ENCODE measurements at places on chromosomes 2 and 18.

DNA sequence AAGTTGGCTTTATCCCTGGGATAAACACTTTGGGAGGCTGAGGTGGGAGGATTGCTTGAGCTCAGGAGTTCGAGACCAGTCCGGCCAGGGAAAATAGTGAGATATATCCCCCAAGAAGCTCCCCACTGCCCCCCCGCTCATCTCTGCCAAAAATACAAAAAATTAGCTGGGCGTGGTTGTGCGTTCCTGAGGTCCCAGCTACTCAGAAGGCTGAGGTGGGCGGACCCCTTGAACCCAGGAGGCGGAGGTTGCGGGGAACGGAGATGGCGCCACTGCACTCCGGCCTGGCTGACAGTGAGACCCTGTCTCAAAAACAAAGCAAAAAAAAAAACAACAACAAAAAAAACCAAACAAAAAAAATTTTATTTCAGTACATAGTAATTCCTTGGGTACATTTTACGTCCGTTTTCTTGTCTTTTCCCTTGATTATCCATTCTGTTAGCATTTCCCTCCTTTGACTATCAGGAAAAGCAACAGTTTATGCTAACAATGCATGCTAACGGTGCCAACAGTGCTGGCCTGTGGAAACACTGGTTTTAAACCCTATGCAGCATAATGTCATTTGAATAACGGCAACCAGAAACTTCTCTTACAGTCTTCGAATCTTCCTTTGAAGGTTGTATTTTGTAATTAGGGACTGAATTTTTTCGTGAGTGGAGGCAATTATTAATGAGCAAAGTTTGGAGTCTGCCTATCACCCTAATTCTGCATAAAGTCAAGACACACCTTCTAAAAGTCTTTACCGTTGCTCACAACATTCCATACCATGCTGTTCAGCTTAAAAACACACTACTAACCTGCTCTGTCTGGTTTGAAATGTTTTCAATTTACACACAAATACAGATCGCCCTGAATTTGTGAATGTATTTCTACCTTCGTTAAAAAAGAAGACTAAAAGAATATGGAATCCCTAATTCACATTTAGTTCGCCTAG lies 721 bp upstream of the MIB1 start:
- no peak for DNase-seq

DNA sequence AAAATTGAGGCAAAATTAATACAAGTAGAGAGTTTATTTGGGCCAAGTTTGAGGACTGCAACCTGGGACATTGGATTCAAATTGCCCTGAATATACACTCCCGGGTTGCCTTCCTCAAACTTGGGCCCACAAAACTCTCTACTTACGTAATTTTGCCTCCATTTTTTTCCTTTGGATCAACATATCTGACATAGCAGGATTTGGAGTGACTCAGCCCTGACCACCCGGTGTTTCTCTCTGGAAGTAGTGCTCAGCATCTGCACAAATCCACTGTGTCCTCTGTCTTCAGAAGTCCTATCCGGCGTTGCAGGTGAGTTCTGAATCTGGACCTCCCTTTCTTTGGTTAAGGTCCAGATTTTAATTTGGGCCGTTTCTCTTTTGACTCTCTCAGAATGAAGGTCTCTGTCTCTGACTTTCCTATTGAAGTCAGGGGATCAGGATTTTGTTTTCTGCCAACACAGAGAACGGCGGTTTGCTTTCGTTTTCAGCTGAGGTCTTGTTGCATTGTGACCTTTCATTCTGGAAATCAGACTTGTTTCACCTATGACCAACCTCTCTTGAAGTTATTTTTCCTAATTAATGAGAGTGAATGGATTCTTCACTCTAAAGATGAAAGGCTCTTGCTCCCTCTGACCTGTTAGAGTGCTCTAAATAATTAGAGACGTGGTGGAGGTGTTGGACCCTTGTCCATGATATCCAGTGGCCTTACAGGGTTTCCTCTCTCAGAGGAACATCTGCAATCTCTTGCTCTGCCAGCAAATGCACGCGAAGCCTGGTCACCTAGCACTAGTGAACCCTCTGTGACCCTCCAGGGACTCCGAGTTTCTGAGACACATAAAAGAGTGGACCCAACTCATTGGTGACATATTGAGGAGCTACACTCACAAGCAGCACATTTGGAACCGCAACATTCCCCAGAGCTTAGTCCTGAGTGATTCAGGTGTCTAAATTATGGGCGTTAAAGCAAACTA lies 13.6 kb downstream of the TCF23 start:
- DNase-seq = no peak

GRCh38 chr2:176140513-176141317 lies 10.6 kb upstream of the HOXD4 start:
- peak; percentile 91 for DNase-seq

GRCh38 chr2:152428800-152429582 lies 94.0 kb downstream of the FMNL2 start:
- DNase-seq = no peak

- DNase-seq = no peak
These were observed 67.0 kb downstream of the SOCS6 start for GRCh38 chr18:70355620-70356385.

GRCh38 chr18:58226429-58226828 lies 182.4 kb downstream of the NEDD4L start:
- DNase-seq = no peak

GRCh38 chr2:182592691-182593393 lies 123.2 kb upstream of the DNAJC10 start:
- DNase-seq = no peak

GRCh38 chr2:290090-290722 lies 2.3 kb upstream of the ALKAL2 start:
- DNase-seq = peak; percentile 81

GRCh38 chr2:138373993-138374408 lies 127.6 kb upstream of the SPOPL start:
- peak; percentile 80 for DNase-seq

DNA sequence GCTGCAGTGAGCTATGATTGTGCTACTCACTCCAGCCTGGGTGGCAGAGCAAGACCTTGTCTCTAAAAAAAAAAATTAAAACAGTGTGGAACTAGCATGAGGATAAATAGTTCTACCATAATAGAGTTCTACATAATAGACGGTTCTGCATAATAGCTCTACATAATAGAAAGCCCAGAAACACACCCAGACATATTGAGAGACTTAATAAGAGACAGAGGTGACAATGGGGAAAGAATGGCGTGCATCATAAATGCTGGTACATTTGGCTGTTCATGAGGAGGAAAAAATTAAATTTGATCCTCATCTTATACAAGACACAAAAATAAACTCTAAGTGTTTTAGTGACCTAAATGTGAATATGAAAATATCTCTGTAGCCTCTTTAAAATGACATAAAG lies 58.5 kb downstream of the PTRHD1 start:
- DNase-seq = no peak

DNA sequence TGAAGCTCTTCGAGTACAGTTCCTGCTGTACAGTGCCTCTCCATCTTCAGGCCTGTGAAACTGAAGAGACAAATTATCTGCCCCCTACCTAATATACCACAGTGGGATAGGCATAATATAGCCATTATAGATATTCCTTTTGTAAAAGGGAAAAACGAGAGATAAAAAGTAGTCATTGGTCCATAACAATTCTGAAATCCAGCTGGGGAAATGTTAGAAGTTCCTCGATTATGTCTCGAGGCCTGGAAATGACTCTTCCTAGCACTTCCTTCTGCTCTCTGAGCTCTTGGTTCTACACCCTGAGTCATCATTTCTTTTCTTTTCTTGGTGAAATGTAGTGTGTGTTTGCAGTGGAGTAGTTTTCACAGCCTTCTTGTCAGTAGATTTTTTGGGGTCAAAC lies 51.5 kb downstream of the ASB1 start:
- no peak for DNase-seq

GRCh38 chr2:241443486-241444223 lies 64.7 kb downstream of the STK25 start:
- DNase-seq = no peak

GRCh38 chr2:20599001-20599600 lies 51.8 kb downstream of the HS1BP3 start:
- DNase-seq = no peak

DNA sequence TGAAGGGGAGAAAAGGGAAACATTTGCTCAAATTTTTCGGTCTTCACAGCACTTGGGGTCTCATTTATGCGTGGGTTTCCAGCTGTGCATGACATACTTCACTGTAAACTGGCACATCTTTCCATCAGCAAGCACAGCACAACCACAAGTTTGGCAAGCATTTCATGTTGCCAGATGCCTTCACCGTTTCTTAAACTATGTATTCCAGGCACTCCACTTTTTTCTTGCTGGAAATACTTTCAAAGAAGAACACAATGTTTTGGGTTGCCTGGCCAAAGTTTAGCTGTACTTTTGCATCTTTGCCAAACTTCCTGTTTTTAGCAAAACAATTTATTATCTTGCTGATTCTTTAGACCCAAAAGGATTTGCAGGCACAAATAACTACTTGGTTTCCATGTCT lies 194.6 kb upstream of the MEIS1 start:
- DNase-seq = peak; percentile 68

- no peak for DNase-seq
These were observed 61.9 kb upstream of the ALPP start for GRCh38 chr2:232316461-232317330.

GRCh38 chr2:37389989-37390765 lies 45.7 kb downstream of the QPCT start:
- DNase-seq = no peak
